ENCODE measurements at places on chromosomes 3 and 15.

DNA sequence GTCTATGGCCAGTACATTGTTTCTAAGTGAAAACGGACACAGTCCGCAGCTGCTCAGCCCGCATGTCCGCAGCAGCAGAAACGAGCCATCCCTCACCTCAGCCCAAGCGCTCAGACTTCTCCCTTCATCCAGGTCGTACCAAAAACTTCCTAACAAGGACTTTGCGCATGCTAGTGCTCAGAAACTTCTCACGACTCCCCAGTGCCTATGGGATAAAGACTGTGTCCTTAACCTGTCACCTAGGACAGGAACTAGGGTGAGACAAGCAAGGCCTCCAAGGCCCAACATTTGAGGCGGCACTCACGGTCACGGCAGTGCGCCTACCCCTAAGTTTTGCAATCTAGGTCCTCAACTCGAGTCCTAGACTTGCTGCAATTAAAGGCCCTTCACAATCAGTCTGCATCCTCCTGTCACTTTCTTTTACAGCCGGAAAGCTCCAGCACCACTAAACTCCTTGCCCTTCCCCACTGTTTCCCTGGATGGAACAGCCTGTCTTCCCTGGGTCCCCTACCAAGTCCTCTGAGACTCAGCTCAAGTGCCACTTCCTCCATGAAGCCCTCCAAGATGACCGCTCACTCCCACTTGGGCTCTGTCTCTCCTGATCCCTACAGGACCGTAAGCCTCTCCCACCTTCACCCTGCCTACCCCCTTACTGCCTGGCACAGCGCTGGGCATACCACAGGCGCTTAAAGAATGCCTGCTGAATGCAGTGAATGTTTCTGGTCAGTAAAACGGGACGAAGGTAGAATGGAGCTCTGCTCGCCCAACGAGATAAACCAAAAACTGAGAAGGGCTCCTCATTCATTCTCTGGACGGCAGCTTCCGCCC, 1.2 kb downstream of the CLN6 start:
- DNase-seq: peak; percentile 44
- H3K36me3 ChIP-seq: no peaks in the 10 kb centered on the region
- H3K27ac ChIP-seq: peak overlapping the region; percentile 84
- no peaks in the 10 kb centered on the region for H3K27me3 ChIP-seq

DNA sequence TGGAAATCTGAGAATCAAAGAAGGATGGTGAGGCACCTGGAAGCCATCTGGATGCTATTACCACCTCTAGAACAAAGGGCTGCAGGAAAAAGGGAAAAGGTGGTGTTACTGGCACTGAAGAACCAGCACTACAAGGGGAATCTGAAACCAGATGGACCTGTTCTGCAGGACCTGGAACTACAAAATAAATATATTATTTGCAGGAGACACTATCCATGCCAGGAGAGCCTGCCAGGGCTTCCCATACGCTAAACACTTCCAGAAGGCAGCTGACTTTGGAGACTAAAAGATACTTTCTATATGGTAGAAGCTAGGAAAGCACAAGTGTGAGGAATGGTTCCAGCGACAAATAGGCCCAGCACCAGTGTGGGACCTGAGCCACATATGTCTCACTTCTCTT, 83.4 kb upstream of the POU1F1 start:
- no peaks in the 10 kb centered on the region for H3K36me3 ChIP-seq
- H3K4me3 ChIP-seq: no peak overlapping the region
- H3K4me1 ChIP-seq: no peaks in the 10 kb centered on the region
- no peaks in the 10 kb centered on the region for H3K27me3 ChIP-seq

GRCh38 chr3:128281056-128281455, 127.8 kb downstream of the EEFSEC start:
- peaks cover 10% of the 10 kb centered on the region for H3K4me1 ChIP-seq
- H3K27me3 ChIP-seq: no peaks in the 10 kb centered on the region
- H3K4me3 ChIP-seq: no peak overlapping the region
- DNase-seq: no peak

DNA sequence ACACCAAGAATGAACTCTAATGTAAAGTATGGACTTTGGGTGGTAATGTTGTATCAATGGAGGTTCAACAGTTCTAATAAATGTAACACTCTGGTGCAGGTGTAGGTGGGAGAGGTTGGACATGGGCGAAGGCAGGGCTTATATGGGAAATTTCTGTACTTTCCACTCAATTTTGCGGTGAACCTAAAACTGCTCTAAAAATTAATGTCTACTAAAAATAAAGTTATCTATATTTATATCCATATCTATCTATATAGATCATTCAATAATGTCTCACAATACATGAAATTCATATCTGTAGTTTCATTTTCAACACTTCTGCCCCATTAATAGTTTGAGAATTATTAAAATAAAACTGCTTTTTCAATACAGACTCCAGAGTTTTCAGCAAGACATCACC, 49.3 kb downstream of the CD200R1 start:
- no peaks in the 10 kb centered on the region for H3K36me3 ChIP-seq
- H3K27me3 ChIP-seq: no peaks in the 10 kb centered on the region
- DNase-seq: no peak
- no peak overlapping the region for H3K4me3 ChIP-seq
- no peaks in the 10 kb centered on the region for H3K4me1 ChIP-seq

DNA sequence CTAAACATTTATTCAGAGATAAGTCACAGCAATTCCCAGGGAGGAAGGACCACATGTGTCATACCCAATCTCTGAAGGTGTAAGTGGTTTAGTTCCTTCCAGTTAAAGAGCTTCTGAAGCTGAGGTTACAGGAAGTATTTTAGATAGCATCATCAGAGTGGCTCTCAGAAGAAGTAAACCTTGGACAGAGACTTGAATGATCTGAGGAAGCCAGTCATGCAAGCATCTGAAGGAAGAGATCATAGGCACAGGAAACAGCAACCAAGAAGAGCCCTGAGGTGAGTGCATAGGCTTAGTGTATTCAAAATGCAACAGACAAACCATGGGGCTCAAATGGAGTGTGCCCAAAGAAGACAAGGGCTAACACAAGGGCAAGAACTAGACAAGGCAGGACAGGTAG, 210.3 kb downstream of the ULK4 start:
- DNase-seq: no peak
- no peaks in the 10 kb centered on the region for H3K36me3 ChIP-seq

DNA sequence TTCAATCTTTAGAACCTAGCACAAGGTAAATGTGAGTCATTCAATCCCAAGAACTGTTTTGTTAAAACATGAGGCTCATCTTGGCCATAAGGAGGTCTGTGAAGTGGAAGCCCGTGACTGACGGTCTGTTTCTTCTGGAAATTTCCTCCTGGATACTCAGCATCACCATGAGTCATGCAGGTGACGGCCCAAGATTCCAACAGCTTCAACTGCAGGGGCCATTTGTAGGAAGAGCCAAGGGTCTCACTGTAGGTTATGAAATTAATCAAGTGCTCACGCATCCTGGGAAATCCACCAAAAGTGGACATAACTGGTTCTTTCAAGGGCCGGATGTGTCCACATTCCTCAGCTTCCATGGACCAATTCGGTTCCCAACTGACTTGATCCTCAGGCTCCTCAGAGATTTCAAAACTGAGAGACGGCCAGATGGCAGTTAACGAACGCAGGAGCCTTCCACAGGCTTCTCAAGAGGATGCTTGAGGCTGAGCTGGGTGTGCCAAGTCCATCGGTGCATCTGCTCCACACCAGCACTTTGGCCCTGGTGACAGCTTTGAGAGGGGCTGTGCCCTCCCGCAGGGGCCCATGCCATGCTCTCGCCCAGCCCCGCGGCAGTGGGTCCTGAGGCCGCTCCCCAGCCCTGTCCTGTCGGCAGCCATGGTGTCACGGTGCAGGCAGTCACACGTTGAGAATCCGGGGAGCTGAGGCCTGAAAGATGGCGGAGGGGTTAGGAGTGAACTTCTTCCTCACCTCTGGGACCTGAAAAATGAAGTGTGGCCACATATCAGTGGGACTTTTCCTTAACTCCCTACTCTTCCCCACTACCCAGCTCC, 8.5 kb downstream of the MAP6D1 start:
- H3K27ac ChIP-seq: no peak overlapping the region
- H3K4me1 ChIP-seq: no peaks in the 10 kb centered on the region
- no peaks in the 10 kb centered on the region for H3K36me3 ChIP-seq
- no peak overlapping the region for H3K4me3 ChIP-seq

DNA sequence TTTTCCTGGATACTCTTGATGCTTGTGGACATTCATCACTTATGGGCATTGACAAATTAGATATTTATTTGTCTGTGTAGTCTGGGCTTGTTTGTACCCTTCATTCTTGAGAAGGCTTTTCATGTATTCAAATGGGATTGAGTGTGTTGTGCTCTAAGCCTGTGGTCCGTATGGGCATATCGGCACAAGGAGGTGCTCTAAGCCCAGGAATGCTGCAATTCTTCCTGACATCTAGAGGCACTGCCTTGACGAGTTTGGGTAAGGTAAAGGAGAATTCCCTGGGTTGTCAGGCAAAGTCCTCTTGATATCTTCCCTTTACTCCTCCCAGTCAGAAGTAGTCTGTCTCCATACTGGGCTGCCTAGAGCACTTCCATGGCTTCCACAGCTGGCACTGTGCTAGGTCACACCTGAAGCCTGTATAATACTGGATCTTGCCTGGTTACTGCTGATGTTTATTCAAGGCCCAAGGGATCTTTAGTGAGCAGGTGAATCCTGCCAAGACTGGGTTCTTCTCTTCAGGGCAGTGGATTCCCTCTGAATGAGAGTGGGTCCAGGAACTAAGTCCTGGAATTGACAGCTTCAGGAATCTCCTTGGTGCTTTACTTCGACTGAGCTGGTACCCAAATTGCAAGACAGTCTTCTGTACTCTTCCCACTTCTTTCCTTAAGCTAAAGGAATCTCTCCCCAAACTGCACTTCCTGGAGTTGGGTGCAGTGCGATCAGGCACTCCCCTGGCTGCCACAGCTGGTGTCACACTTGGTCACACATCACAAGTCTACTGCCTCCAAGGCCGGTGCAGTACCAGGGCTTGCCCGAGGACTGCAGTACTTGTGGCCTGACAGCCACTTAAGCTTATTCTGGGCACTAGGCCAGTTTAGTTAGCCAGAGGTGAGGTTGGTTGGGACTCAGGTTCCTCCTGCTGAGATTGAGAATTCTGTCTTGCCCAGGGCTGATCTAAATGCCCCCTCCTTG, 46.0 kb downstream of the GALK2 start:
- no peaks in the 10 kb centered on the region for H3K36me3 ChIP-seq
- H3K4me1 ChIP-seq: no peaks in the 10 kb centered on the region
- H3K27ac ChIP-seq: no peak overlapping the region
- H3K4me3 ChIP-seq: no peak overlapping the region
- no peaks in the 10 kb centered on the region for H3K27me3 ChIP-seq

DNA sequence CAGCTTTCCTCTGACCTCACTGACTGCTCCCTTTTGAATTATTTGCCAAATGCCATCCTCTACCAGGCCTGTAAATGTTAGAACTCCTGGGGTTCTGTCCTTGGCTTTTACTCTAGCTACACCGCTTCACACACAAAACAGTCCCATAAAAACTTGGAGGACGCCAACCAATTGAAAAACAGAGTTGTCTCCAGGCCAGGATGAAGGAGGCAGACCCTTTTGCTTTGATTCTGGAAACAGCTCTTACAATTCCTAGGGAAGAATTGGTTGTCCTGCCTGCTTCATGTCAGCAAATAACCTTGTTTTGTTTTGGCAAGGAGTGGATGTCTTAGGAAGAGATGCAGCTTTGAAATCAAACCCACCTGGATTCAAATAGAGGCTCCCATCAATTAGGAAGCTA, 375.5 kb downstream of the UNC13C start:
- H3K4me1 ChIP-seq: no peaks in the 10 kb centered on the region
- no peaks in the 10 kb centered on the region for H3K27me3 ChIP-seq
- H3K36me3 ChIP-seq: no peaks in the 10 kb centered on the region

GRCh38 chr3:149553781-149554451, 79.4 kb downstream of the TM4SF4 start:
- no peak for DNase-seq
- H3K27me3 ChIP-seq: no peaks in the 10 kb centered on the region
- H3K4me1 ChIP-seq: no peaks in the 10 kb centered on the region
- no peak overlapping the region for H3K4me3 ChIP-seq
